ENCODE measurements at places on chromosomes 1 and 21.
A peak's percentile ranks its signal among the peaks of the same experiment; 100 is the strongest.

GRCh38 chr1:24289937-24290595 lies 29.1 kb upstream of the GRHL3 start:
- no peak for DNase-seq

DNA sequence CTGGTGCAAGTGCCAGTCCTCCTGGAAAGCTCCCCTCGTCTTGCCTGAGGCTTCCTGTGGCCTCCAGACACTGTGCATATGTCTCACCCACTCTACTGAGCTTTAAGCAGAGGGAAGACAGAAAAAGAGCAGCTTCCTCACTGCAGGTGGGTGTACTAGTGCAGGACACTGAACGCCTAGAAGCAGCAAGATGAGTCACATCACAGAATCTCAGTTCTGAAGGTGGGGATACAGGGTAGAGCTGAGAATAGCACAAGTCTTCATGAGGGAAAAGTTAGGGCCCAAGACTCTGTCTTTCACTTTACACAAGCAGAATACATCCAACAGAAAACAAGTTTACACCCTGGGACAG lies 37.4 kb downstream of the PCAT6 start:
- DNase-seq, result no peak

- peak; percentile 22 for DNase-seq
These were observed 33.0 kb downstream of the LAMC2 start for GRCh38 chr1:183218971-183219615.

DNA sequence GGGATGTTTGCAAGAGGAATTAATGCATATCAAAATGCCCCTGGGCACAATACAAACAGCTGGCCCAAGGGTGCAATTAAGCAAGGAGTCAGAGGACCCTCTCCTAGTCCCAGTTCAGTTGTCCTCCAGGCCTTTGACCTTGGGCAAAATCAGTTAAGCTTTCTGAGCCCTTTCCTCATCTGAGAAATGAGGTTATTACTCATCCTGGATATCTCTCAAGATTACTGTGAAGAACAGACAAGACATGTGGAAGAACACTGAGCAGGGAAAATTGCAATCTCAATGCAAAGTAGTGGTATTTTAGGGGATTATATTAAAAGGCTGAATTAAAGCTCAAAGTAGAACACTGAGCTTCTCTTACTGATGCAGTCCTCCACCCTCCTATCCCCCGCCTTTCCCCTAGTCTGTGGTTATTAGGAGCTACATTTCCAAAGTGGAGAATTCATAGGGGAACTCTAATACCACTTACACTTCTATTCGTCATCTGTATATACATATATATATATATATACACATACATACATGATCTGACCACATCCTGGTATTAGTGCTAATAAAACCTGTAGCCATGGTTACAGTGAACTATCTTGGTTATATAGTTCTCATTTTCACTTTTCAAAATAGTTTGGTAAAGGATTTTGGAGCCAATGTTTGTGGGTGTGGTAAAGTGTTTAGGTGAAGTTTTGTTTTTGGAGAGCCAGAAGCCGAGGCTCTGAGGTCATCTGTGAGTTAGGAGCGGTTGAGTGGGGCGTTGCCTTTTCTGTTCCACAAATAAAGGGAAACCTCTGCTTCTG lies 18.1 kb downstream of the KIAA0040 start:
- DNase-seq, result no peak

GRCh38 chr21:26148840-26149354 lies 21.7 kb downstream of the APP start:
- no peak for DNase-seq

GRCh38 chr1:95041491-95042165 lies 31.1 kb downstream of the ALG14 start:
- peak; percentile 24 for DNase-seq

DNA sequence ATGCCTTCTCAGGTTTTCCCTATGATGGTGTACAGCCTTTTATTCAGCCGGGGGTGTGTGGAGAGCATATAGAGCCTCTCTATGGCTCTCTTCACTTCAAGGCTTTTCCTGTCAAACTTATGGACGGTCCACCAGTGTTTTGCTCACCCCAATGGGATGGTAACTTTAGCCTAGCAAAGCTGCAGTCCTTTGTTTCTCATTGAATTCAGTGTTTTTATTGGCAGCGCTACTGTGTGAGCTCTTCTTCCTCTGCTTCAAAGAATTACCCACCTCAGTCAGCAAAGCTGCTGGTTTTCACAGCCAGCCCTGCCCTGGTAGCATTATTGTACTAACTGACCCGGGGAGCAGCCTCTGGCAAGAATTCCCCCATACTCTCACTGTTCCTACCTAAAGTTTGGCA lies 145.3 kb upstream of the RRP15 start:
- no peak for DNase-seq

- DNase-seq, result no peak
These were observed 18.0 kb downstream of the SERTAD4 start for GRCh38 chr1:210250665-210250997.

- no peak for DNase-seq
These were observed 12.9 kb upstream of the KCNE1 start for GRCh38 chr21:34524646-34525601.

DNA sequence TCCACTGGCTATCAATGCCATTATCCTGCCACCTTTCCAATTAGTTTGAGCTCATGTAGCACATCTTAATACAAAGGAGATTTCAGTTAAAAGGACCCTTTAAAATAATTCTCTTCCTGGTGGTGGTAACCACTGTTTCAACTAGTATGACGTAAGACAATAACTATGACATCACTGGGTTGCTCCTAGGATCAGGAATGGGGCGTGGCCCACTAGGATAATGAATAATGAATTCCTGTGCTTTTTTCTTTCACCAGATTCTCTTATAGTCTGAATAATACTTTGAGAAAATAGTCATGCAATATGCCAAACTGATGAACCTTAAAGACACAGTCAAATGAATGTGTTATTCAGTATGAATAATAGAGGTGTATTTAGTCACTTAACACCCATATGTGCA lies 10.6 kb upstream of the KIFAP3 start:
- DNase-seq, result no peak

DNA sequence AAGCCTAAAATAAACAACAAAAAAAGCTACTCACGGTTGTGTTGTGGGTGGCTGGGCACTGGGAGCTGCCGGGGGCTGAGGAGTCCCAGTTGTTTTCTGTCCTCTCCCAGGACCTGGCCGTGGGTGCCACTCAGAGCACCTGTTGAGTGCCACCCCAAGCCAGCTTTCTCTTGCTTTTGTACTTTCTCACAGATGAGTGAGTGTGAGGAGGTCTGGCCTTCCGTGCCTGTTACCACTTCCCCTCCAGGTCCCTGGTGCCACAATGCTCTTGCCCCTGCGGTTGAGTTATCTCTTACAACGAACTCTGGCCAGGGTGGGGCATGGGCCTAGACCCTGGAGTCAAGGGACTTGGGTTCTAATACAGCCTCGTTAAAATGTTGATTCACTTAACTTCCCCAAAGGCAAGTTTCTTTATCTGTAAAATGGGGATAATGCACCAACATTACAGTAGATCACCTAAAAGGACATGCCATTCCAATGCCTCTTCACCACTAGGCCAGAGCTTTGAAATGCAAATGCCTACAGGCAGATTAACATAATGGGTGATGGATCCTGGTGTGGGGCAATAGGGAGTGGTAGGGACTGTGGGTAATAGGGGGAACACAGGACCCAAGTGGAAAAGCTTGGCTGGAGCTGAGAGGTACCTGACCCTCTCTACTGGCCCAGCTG lies at the start of gene CNR2:
TSS of gene CNR2 (minus strand) at position 151 of the 669 bp plus-strand sequence. CDS start 37,745 bp downstream, outside the sequence.
- DNase-seq, result peak; percentile 14

- no peak for DNase-seq
These were observed 107.6 kb downstream of the BCAR3 start for GRCh38 chr1:93573940-93574469.

DNA sequence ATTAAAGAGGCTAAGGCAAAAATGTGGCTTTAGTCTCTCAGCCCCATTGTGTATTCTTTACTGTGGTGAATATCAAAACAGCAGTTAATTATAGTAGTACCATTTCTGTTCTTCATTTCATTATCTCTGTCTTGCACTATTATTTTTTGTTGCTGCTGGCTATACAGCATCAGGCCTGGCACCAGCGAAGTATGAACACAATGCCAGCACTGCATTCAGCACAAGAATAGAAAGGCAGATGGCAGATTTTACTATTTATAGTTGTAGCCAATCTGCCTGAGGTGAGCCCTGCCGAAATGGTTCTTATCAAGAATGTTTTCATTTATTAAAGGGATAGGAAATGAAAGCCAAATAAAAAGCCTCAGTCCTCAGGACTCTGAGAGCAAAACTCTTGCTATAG lies 72.1 kb downstream of the GPR52 start:
- no peak for DNase-seq

DNA sequence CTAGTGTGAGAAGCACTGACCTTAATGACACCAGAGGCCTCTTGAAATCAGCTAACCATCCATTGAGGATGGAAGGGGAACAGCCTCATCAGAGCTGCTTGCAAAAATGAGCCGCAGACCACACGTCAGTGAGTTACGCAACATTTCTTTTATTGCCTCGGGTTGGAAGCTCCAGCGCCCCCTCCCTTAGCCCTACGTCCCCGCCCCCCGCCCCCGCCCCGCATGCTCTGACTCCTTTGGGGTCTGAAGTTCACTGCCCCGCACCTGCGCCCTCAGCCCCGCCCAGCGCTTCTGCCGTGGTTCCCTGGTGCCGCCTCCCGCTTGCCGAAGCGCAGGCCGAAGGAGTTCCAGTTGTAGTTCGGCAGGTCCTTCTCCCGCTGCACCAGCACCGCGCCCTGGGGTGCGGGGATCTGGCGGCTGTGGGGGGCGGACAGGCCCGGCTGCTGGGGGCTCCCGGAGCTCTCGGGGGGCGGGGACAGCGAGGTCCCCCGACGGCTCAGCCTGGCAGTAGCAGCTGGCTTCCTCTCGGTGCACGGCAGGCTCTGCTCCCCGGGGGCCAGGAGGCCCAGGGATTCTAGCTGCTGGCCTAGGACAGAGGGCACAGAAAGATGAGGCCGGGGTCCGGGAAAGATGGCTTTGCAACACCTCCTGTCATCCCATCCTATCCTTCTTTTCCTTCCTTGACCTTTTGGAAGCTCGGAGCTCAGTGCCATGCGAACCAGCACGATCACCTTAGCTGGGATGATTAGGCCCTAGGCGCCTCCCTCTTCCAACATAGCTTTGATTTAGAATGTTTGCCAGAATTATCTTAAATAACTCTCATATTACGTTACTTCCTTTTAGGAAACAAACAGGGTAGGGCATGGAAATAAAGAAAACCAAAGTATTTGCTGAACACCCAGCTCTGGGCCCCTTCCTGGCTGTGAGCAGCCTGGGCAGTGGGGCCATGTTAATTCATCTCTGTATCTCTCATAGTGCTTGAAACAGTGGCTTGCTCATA lies 5.8 kb downstream of the KISS1 start:
- DNase-seq, result peak; percentile 6

- DNase-seq, result no peak
These were observed 6.9 kb upstream of the A3GALT2 start for GRCh38 chr1:33327587-33328325.

GRCh38 chr1:92409946-92410549 lies 76.7 kb downstream of the GFI1 start:
- DNase-seq, result peak; percentile 80

DNA sequence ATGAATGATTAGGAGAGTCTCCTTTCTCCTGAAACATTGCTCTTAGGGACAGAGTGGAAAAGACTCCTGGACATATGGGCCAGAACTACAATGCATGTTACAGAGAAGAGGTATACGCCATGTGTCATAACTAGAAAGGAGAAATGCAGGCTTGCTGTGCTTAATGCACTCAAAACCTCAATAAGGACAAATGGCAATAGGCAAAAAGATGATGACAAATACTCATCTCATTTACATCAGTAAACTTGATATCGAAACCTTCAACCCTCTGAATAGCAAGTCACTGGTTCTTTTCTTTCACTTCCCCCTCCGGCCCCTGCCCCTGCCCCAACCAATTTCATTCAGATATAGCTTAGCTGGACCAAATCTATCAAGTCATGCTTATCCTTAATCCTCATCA lies 1.9 kb upstream of the GPR88 start:
- DNase-seq, result no peak

- no peak for DNase-seq
These were observed 768.0 kb upstream of the TMPRSS15 start for GRCh38 chr21:19171585-19171984.

DNA sequence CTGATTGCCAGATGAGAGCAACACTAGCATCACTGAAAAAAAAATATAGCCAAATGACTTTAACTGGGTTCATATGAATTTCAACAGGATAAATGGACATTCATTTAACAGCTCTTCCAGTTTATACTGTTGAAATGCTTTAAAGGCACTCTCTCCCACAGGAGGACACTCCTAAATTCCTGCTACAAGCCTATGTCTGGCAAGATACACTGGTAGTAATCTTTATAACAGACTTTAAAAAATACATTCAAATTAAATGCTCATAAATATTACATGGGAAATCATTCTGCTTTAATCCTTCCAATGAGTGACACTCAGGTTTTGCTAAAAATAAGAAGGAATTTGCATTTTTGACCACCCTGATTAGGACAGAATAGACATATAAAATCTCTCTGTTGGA lies 526.7 kb upstream of the ADAMTS5 start:
- no peak for DNase-seq

DNA sequence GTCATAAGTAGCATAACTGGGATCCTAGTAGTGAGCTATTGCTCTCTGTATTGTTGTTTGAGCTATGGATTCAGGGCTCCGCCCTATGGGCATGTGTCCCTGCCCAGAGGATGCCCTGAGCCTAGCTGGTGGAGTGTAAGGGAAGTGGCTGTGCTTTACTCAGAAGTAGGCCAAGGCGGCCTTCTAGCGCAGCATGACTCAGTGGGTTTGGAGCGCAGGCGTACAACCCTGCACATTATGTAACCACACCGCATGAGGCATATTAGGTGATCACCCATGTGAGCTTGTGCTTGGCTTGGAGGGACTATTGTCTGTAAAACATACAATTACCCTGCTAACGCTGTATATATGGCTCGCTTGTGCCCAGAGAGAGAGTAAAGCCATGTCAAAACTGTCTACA lies 11.1 kb upstream of the UBE2U start:
- no peak for DNase-seq

GRCh38 chr1:95116580-95117206 lies 462 bp upstream of the TLCD4 start:
- DNase-seq, result no peak

- no peak for DNase-seq
These were observed 209.8 kb downstream of the TPR start for GRCh38 chr1:186165303-186165702.

DNA sequence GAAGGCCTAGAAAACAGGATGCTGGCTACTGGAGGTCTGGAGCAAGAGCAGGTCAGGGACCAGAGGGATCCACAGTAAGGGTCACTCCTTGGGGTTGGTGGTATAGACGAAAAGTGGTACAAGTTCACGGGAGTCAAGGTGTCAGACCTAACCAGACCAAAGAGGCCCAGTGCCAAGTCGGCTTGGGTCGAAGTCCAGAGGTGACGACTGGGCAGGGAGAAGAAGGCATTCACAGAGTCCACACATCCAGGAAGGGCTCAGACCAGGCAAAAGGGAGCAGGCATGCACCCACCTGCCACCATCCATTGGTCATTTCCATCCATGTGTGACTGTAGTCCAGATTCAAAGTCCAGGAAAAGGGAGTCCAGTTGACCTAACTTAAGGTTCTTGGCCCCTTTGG lies 27.1 kb upstream of the SYT6 start:
- no peak for DNase-seq

GRCh38 chr1:181135815-181136737 lies 47.6 kb downstream of the IER5 start:
- no peak for DNase-seq

All from DND-41 (cell line).